Cardiac muscle cell (in vitro differentiated cells and primary cell): ENCODE measurements at places on chromosomes 16 and 17. TPM values are rescaled to one million over a fixed set of nuclear protein-coding genes. Genes with fewer than 3 reads are reported as not detected.

DNA sequence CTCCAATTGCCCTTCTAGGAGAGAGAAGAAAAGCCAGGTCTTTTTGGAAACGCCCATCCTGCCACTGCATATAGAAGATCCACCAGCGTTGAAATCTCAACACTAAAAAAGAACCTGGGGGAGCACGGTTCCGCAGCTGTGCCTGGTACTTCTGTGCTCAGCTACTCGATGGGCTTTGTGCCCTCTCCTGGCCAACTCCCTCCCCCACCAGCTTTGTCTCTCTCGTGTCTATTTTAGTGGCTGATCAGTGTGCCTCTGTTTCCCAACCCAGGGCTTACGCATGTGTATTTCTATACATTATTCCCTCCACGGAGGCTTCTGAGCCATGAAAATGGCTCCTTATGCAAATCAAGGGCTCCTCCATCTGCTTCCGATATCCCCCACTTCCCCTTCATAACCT, 83.5 kb downstream of the RBFOX3 start:
- DNase-seq, result no peak

DNA sequence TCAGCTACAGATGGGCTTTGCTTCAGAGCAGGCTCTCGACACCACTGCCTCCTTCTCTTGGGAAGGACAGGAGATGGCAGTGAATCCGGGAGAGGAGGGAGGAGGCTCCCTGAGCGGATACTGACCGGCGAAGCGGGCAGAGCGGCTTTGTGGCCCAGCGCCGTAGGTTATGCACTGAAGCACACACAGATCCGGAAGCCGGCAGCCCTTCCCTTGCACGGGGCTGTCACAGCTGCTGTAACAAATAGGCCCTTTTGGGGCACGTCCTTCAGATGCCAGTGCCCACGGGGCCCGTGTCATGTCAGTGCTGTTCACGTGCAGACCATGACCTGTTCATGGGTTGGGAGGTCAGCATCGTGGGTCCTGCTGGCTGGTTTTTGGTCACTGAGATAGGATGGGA, 144.7 kb upstream of the CHMP6 start:
- DNase-seq, result no peak

GRCh38 chr17:77601054-77601979, 357.2 kb upstream of the TNRC6C start:
- no peak for DNase-seq

- no peak for DNase-seq
These were observed 15.6 kb downstream of the ATP6V0A1 start for GRCh38 chr17:42474276-42474675.

- no peak for DNase-seq
These were observed 27.8 kb downstream of the NAGPA start for GRCh38 chr16:5005916-5006315.

Gene TBC1D3I
- not detected in 2 replicates for total RNA-seq

Gene GDPD3
- 1.7 and 2.0 TPM in 2 replicates for total RNA-seq
